Activated B cell treated with CpG ODN at 0.5 μM for 24 hours (primary cell): ENCODE measurements at places on chromosomes 12 and 14. TPM values are rescaled to one million over a fixed set of nuclear protein-coding genes. Genes with fewer than 3 reads are reported as not detected.

GRCh38 chr12:29320295-29321085 lies 60.5 kb downstream of the ERGIC2 start:
- no peak for DNase-seq

- DNase-seq = no peak
Measured at GRCh38 chr14:30600922-30601918, 20.9 kb upstream of the SCFD1 start.

DNA sequence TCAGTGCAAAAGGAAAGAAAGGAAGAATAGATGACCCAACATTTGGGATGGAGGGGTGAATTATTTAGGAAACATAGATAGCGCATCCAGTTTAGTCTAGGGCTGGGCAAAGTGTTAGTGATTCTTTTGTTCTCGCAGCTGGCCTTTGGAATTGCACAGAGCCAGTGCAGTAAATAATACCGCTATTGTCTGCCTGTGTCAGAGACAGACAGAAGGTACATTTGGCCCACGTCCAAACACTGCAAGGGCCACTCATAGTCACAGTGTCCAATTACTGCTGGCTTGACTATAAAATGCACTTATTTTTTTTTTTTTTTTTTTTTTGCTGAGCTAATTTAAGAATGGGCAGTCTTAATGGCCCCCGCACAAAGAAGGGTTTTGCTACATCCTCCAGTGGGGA lies 638.6 kb downstream of the BCL11B start:
- DNase-seq = no peak

CCDC38 gene
- total RNA-seq = 0.09 and 0.42 TPM in 2 replicates

- DNase-seq = no peak
Measured at GRCh38 chr14:52590318-52590717, 37.7 kb downstream of the GPR137C start.

GRCh38 chr12:98974767-98975381 lies 329.8 kb downstream of the APAF1 start:
- no peak for DNase-seq

DNA sequence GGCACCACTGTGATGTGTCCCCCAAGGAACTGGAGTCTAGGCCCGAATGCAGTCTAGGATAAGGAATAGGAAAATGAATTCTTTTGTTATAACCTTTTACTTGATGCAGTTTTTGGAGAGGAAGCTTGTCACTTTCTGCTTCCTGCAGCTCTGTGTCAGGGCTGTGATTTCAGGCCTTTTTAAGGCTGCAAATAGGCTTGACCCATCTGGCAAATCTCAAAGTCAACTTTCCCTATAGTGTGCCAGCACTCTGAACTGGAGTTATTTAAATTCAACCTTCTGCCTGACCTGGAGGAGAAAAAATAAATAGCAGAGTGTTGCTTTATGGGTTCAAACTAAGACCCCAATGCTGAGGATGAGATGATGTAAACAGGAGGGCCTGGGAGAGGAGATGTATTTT lies 51.8 kb upstream of the CEP83 start:
- DNase-seq = no peak

DBX2 gene
- not detected in 2 replicates for total RNA-seq

- no peak for DNase-seq
Measured at GRCh38 chr12:64252681-64253080, 30.6 kb upstream of the KICS2 start.

- DNase-seq = no peak
Measured at GRCh38 chr14:75568791-75569190, 9.6 kb upstream of the FLVCR2 start.

DNA sequence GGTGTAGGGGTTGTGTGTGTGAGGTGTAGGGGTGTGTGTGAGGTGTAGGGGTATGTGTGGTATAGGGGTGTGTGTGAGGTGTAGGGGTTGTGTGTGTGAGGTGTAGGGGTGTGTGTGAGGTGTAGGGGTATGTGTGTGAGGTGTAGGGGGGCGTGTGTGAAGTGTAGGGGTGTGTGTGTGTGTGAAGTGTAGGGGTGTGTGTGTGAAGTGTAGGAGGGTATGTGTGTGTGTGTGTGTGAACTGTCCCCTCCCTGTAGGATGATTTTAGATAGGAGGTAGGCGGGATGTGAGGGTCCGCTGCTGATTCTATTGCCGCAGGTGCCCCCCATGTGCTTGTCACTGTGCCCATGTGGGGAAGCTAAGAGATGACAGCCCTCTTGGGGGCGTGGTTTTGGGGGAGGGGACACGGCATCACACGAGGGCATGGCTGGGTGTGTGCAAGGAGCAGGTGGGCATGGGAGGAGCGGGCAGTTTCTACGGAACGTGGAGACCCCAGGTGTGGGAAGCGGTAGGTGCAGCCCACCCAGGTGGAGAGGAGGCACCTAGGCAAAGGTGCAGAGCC lies 88.5 kb downstream of the DDX51 start:
- DNase-seq = no peak

- DNase-seq = no peak
Measured at GRCh38 chr14:72682188-72682587, 211.7 kb downstream of the DPF3 start.

DNA sequence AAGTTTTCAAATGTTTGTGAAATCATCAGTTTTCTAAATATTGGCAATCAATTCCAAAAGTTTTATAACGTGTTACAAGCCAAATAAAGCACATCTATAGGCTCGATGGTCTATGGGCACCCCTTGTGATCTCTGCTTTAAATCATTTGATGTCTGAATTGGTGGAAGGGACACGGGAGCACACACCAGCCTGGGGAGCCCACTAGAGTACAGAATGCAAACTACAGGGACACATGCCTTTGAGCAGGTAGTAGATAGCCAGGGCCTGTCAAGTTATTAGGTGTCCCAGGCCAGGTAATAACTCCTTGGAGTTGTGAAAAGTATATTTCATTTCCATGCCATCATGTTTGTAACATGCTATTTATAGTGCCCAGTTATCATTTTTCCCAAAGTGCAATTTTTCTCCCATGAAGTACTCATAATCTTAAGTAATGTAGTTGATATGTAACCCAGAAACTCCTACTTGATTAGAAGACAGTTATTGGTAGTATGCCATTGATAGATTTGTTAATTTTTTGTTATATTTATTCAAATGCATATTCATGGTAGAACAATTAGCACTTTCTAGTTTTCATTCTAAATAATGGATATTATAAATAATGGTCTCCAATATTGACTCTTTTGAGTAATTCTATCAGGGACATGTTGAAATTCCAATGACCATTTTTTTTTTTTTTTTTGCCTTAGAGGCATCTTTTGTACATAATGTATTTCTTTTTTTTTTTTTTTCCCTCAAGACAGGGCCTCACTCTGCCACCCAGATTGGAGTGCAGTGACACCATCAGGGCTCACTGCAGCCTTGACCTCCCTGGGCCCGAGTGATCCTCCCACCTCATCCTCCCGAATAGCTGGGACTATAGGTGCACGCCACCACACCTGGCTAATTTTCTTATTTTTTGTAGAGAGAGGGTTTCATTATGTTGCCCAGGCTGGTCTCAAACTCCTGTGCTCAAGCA lies 96.9 kb upstream of the FGD4 start:
- DNase-seq = peak; percentile 21

DNA sequence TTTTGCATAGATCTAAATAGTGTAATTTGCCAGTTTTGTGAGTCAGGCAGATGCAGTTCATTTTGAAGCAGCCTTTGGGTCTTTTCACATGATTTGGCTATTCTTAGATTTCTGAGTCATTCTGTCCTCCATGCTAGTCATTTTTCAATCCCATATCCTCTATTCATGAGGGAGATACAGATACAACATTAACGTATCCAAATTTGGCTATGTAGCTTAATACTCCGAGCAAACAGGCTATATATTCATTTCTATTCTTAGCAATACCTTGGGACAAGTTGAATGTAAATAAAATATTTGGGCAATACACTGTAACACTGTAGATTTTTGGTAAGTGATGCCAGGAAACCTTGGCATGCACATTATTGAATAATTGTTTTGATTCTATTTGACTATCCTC lies 270.7 kb upstream of the PDE3A start:
- no peak for DNase-seq

PRH2 gene
- not detected in 2 replicates for total RNA-seq

DNA sequence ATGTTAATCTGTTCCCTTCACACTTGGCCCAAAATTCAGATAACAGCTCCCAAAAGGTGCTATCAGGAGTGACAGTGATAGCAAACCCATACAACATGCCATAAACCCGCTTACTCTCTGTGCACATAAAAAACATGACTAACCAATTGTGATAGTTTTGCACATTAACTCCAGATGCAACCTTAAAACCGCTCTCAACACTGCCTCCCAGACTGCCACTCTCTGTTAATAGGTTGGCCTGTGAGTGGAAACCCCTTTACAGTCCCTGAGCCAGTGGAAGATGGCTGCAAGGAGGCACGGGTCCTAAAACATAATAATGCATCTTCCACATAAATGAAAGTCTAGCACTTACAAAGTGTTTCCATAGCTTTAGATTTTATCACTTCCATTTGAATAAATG lies 12.0 kb upstream of the TMTC1 start:
- no peak for DNase-seq

- no peak for DNase-seq
Measured at GRCh38 chr14:59308673-59309072, 120.2 kb downstream of the DAAM1 start.

GRCh38 chr12:91203610-91204009 lies 21.0 kb upstream of the DCN start:
- no peak for DNase-seq

BIN2 gene
- 22.2 and 25.6 TPM in 2 replicates for total RNA-seq

- DNase-seq = no peak
Measured at GRCh38 chr12:1984759-1985158, 19.5 kb downstream of the DCP1B start.

- DNase-seq = no peak
Measured at GRCh38 chr12:2804393-2805142, 7.9 kb upstream of the ITFG2 start.

DNA sequence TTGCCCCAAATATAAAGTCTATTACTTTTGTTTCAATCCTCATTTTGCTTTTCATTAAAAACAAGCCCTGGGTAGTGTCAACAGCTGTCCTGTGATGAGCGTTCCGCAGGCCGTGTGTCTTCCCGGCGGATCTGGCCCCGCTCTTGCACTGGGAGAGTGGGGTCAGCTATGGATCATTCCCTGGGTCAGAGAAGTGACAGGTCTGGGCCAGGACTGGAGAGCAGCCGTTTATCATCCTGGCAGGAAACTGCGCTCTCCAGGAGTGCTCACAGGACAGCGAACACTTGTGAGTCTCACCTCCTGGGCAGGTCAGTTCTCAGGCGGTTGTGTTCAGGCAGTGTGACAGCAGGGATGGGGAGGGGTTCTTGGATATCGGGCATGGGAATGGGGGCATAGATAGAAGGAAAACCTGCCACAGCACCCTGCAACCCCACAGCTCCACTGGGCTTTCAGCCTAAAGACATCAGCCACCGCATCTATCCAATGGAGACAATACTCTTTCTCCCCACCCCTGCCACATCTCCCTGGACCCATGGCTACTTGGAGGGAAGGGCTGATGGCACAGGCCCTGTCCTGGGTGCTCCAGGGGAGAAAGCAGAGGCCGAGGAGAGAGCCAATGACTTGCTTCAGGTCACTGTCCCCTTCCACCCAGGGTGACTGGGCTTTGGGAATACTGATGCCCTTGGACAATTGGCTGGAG lies 47.8 kb upstream of the CHGA start:
- DNase-seq = no peak

SLC2A14 gene
- total RNA-seq = 1.4 and 1.8 TPM in 2 replicates

PCED1B gene
- 60.9 and 65.4 TPM in 2 replicates for total RNA-seq

GRCh38 chr12:57822392-57823130 lies 4.0 kb upstream of the AVIL start:
- no peak for DNase-seq

EPYC gene
- not detected in 2 replicates for total RNA-seq

DNA sequence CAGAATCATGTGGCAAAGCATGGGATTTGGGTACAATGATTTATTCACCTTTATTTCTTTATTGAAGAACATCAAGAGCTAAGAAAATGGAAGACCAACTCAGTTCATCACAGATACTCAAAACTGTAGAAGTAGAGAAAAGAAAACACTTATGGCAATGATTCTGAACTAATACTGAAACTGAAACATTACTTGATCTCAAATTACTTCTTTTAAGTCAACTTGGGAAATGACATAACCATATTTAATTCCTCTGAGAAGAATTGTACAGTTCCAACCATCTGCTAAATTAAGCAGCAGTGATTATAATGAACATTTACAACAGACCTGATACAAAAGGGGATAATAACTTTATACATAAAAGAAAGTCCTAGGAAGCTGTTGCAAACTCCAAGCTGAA lies 466.5 kb downstream of the TMTC2 start:
- no peak for DNase-seq

GRCh38 chr14:88868558-88869159 lies 44.2 kb downstream of the TTC8 start:
- DNase-seq = no peak

SAMD15 gene
- 0.71 and 1.00 TPM in 2 replicates for total RNA-seq

DNA sequence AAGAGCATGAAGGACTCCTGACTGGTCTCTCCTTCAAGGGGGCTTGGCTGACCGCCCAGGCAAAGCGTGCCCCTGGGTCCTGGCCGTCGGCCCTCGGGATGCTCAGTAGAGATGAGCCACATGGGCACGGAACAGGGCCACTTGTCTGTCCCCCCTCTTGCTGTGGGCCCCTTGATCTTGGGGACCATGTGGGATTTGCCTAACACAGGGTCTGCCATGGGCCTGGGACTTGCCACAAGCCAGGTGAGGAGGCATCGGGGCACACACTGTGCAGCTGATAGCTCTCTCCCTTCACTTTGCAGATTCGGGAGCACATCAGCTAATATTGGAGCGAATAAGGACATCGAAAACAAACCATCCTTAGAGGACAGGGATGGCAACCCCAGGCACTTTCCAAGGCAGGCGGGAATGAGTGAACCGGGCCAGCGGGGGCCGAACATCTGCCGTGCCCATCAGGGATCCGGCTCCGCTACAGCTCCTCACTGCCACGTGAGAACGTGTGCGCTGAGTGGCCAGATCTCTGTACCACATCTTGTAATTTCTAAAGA lies 88.1 kb downstream of the PIWIL1 start:
- DNase-seq = no peak

DNA sequence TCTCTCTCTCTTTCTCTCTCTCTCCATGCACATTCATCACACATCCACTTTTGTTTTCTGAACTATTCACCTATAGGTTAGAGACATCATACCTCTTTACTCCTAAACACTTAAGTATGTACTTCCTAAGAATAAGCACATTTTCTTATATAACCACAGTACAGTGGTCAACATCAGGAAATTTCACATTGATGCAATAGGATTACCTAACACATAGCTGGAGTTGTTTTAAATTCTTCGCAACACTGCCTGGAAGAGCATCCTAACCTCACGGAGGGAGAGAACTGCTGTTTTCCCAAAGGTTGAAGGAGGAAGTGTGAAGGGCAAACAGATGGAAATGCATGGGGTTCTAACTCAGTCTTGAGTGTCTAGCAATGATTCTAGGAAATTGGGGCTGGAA lies 159.2 kb downstream of the SYT1 start:
- no peak for DNase-seq

GRCh38 chr14:96160913-96161310 lies 43.7 kb upstream of the BDKRB2 start:
- no peak for DNase-seq

DNA sequence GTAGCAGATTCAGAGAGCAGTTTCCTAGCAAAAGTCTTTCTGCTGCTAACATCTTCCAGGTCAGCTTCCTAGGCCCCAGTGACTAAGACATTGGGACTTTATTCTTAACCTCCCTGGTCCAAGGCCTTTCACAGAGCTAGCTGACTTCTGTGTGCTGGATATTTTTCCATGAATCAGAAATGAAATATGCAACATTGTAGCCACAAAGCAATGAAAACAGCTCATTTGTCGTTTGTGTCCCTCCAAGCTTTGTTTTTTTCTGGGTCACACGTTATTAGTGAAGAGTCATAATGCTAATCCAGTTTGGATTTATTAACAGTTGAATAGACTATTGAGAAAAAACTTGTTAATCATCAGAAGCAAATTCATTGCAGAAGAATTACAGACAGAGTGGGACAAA lies 82.4 kb downstream of the ARF6 start:
- no peak for DNase-seq
